ENCODE measurements at places on chromosomes 11 and 22.

GRCh38 chr11:8610532-8611116 lies 16.6 kb upstream of the STK33 start:
- DNase-seq = no peak

GRCh38 chr22:45905924-45906865 lies 70.8 kb downstream of the WNT7B start:
- peak; percentile 76 for DNase-seq

- peak; percentile 21 for DNase-seq
Observed at GRCh38 chr22:44192098-44192815, 11.5 kb downstream of the PARVG start.

DNA sequence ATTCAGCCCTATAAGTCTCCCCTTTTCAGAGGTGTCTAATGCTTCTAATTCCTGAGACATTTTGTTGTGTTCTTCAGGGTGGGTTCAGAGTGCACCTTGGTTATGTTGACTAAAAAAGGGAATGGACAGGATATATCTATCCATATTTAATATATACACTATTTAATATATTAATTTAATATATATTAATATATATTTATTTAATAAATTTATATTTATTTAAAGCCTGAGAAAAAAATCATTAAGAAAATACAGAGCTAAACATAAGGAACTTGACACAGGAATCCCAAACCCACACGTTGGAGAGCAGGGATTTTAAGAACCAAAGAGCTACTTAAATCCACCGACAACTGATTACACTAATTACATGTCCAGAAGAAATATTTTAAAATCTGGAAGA lies 674.2 kb upstream of the KIRREL3 start:
- no peak for DNase-seq

GRCh38 chr11:29025001-29025400 lies 916.8 kb downstream of the METTL15 start:
- DNase-seq = peak; percentile 60

GRCh38 chr11:110079726-110080125 lies 13.5 kb upstream of the ZC3H12C start:
- no peak for DNase-seq

DNA sequence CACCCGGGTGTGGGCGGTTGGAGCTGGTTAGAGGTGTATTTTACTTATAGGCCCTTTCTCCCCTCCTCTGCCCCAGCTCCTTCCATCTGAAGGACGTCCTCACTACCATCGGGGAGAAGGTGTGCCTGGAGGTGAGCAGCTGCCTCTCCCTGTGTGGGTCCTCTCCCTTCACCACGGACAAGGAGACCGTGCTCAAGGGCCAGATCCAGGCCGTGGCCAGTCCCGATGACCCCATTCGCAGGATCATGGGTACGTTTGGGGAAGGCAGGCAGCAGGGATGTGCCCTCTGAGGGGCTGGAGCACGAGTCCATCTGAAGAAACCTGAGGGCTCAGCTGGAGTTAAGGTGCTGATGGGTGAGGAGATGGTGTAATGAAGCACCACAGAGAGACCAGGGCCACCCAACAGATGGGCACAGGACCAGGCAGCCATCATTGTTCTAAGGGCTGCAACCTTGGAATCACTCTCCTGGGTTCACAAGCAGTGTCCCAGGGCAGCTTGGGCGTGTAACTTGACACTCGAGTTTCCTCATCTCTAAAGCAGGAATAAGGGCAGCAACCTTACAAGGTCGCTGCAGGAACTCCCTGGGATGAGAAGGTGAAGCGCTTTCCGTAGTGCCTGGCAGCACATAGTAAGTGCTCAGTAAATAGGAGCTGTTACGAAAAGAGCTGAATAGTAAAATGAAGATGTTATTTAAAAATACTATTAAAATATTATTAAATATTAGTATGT lies 29.4 kb downstream of the TCP11L1 start:
- DNase-seq = no peak

- no peak for DNase-seq
Observed at GRCh38 chr11:76673176-76674142, 2.9 kb upstream of the LRRC32 start.

DNA sequence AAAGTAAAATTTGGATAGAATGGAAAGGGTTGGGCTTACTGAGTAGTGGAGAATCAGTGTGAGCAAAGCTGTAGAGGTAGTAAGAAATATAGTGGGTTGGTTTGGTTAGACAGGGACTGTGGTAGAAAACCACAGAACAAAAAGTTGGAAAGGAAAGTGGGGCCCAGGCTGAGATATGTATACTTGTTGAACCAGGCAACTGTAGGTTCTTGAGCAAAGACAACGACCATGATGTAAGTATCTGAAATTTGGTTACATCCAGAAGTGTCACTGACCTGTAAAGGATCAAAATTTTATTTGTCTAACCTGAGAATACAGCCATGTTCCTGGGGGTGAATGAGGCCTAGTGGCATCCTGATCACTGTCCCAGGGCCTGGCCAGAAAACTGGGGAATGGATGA lies 114.1 kb downstream of the STIM1 start:
- no peak for DNase-seq

DNA sequence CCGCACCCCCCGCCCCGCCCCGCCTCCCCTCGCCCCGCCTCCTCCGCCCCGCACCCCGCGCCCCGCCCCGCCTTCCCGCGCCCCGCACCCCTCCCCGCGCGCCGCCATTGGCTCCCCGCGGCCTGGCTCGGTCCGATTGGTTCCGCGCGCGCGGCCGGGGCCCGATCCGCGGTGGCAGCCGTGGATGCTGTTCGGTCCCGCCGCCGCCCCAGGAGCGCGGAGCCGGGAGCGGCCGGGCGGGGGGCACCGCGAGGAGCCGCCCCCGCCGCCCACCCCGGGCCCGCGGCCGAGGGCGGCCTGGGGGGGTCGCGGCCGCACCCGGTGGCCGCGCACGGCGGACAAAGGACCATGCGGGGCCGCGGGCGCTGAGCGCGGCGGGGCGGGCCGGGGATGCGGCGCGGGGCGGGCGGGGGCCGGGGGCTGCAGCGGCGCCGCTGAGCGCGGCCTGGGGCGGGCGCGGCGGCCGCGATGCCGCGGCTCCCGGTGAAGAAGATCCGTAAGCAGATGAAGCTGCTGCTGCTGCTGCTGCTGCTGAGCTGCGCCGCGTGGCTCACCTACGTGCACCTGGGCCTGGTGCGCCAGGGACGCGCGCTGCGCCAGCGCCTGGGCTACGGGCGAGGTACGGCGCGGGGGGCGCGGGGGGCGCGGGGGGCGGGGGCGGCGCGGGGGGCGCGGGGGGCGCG lies at the start of gene B4GALNT4:
TSS of gene B4GALNT4 (plus strand) at position 164 of the 683 bp plus-strand sequence. CDS start at position 469, 305 bp downstream.
- no peak for DNase-seq

- peak; percentile 78 for DNase-seq
Observed at GRCh38 chr11:3995949-3996554, 98.5 kb upstream of the RRM1 start.

- DNase-seq = no peak
Observed at GRCh38 chr22:24444729-24445466, 17.5 kb downstream of the ADORA2A start.

DNA sequence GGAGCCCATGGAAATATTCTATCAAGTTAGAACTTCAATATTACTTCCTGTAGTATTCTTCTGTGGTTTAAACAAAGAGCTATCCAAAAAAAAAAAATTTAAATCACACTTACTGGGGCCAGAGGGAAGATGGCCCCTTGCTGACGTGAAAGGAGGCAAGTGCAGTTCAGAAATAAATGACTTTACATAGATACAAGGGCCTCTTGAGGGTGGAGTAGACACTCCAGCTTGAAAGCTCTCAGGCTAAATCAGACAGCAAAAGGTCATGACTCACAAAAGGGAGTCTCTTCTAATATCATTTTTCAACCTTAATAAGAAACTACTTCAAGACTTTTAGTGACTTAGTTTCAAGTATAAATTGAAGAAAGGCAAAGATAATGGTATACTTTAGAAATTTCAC lies 1160.3 kb downstream of the FAM181B start:
- DNase-seq = no peak

- no peak for DNase-seq
Observed at GRCh38 chr11:2474059-2474901, 29.5 kb downstream of the KCNQ1 start.

GRCh38 chr11:66651016-66651415 lies 12.5 kb downstream of the RBM4 start:
- DNase-seq = peak; percentile 29

- no peak for DNase-seq
Observed at GRCh38 chr22:31915586-31915985, 28.7 kb upstream of the YWHAH start.

DNA sequence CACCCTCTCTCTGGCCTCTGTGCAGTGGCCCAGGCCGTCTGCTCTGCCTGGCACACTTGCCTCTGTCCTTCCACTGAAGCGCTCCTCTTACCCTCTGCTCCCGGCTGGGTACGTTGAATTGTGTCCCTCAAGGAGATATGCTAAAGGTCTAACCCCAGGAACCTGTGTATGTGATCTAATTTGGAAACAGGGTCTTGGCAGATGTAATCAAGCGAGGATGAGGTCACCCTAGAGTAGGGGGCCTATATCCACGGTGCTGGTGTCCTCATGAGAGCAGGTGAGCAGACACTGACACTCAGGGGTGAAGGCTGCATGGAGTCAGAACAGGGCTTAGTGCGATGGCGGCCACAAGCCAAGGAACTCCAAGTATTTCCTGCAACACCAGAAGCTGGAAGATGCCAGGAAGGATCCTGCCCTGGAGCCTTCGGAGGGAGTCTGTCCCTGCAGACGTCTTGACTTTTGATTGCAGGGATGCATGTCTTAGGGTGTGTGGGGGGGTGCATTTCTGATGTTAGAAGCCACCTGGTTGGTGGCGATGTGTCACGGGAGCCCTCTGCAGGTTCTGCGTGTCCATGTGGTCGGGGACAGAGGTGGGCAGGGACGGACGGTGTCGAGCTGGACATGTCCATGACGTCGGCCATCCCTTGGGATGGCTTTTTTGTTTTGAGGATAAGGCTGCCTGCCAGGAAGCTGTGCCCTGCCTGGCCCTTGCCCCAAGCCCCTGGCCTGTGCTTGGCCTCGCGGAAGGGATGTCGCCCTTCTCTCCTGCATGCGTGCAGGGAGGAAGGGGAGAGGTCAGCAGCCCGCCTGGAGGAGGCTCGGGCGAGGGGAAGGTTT lies 68.6 kb downstream of the LRP5 start:
- DNase-seq = no peak

DNA sequence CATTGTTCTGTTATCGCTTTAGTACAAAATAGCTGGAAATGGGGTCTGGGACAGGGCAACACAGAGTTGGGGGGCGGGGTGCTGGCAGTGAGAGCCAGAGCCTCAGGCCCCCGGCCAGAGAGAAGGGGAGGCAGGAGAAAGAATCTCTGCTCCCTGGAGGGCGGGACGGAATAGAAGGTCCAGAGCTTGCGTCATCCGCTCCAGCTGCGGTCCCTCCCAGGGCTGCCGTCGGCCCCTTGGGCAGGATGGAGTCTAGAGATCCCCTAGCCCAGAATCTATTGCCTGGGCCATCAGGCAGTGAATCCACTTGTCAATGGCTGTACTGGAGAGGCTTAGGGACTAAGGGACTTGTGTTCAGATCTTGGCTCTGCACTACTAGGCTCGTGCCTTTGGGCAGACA lies 5.0 kb downstream of the TP53I11 start:
- no peak for DNase-seq

GRCh38 chr11:111230122-111230465 lies 15.4 kb upstream of the POU2AF2 start:
- no peak for DNase-seq

DNA sequence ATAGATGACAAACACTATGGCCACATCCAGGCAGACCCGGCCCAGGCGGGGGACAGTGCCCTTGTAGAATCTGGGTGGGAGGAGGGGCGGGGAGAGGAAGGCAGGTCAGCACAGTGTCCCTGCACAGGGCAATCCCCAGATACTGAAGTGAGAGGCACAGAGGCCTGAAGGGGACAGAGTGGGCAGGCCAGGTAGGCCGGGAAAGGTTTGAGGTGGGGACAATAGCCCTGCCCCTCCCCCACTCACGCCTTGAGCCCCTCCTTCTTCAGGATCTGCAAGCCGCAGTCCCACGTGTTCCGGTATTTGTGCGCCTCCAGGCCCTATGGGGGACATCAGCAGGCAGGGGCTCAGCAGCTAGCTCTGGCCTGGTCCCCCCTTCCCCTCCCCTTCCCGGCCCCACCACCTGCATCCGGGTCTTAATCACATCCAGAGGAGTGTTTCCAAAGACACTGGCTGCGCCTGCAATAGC lies 2.3 kb downstream of the SLC25A1 start:
- no peak for DNase-seq

- DNase-seq = no peak
Observed at GRCh38 chr11:125233736-125234275, 69.3 kb downstream of the PKNOX2 start.

DNA sequence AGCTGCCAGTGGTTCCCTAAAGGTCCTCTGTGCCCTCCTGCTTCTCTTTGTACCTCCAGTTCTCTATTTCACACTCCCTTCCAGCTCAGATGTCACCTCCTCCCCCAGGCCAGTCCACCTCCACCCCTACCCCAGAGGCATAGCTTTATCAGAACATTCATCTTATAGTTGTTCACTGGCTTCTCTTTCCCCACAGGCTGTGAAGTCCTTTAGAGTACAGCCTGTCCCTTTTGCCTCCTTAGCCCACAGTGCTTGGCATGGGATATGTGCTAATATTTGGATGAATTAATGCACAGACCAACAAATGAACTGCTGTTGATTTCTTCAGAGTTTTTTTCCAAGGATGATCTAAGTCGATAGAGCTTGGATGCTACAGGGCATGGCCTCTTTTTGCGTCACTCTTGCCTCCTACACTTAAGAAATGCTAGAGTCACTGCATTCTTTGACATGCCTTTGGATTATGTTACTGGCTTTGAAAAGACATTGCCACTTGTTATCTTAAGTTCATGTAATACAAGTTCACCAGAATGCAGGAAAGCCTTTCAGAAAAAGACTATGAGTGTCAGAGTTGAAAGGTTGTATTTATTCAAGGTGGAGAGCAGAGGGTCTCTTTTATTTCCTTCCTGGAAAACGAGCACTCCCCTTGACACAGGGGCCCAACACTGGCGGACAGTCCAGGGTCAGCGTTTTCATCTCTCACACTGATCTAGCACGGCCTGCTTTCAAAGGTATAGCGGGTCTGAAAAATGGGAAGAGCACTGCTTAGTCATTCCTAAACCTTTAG lies 75.7 kb downstream of the PISD start:
- DNase-seq = peak; percentile 54

DNA sequence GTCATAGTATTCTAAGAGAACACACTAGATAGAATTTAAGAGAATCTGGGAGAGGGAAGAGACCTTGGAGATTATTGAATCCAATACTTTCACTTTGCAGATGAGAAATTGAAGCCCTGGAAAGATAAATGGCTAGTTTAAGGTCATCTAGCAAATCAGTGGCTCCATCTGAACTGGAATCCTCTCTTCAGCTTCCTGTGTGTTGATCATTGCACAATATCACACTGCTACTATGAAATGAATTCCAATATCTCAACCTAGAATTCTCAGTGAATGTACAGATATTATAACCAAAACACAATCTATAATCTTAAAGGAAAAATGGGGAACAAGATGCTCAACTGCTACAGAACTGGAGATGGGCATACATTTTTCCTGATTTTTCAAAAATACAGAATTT lies 44.1 kb downstream of the DCUN1D5 start:
- DNase-seq = peak; percentile 6

- peak; percentile 78 for DNase-seq
Observed at GRCh38 chr22:49971232-49972162, 10.9 kb downstream of the PIM3 start.

GRCh38 chr22:37507731-37508130 lies 11.5 kb downstream of the CARD10 start:
- no peak for DNase-seq

Measured in EL (cell line).